PC-3 (cell line): ENCODE measurements at places on chromosomes 1 and 21.

DNA sequence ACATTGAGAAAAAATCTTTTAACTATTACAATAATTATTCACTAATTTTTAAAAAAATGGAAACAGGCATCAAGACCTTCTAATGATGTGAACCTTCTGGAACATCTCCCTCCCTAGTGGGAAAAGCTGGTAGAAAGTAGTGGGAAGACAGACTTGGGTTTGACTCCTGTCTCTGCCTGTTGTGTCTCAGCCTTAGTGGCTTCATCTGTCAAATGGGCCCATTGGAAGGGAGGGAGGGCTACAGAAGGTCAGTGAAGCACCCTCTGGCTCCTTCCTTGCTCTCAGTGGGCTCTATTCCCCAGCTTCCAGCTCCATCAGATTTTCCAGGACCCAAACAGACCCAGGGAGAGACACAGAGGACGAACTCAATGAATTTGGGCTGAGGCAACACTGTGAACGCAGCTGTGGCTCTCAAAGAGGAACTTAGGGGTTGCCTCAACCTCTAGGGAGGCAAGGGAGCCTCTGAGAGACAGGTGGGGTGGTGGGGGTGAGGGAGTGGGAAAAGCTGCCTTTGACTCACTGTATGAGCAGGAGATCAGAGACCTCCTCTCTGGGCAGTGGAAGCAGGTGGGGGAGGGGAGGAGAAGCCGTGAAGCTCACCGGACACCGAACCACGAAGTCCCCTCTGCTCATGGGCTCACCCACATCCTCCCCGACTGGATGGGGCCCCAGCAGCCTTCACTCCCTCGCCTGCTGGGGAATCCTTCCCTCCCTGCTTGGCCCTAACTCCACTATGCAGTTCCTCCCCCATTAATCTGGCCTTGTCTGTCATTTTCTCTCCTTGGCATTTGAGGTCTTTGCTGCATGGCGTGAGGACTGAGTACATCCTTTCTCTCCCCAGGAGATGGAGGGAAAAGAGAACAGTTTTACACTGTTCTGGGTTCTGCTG lies 4.5 kb downstream of the CNR2 start:
- no peak overlapping the region for H3K4me3 ChIP-seq
- no peaks in the 10 kb centered on the region for H3K36me3 ChIP-seq
- H3K27me3 ChIP-seq: no peaks in the 10 kb centered on the region

DNA sequence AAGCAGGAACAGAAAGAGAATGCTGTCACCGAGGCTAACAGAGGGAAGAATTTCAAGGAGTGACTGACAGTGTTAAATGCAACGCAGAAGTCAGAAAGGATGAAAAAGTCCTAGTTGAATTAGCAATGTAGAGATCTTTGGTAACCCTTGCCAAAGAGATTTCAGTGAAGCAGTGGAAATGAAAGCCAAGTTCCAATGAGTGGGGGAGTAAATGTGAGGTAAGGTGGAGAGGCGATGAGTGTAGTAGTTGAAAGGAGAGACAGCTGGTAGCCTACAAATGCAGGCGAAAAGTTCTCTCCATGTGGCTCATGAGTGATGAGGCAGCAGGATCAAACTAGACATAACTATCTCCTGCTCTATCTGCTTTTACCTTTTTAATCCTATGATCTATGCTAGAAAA lies 74.6 kb upstream of the IPO9 start:
- DNase-seq: no peak
- no peaks in the 10 kb centered on the region for H3K36me3 ChIP-seq
- H3K27me3 ChIP-seq: no peaks in the 10 kb centered on the region
- H3K4me1 ChIP-seq: peaks cover 16% of the 10 kb centered on the region
- no peak overlapping the region for H3K4me3 ChIP-seq
- H3K27ac ChIP-seq: no peak overlapping the region

- H3K4me3 ChIP-seq: no peak overlapping the region
- H3K27ac ChIP-seq: no peak overlapping the region
- no peaks in the 10 kb centered on the region for H3K27me3 ChIP-seq
These were observed 17.2 kb downstream of the JAK1 start for GRCh38 chr1:64948905-64949833.

DNA sequence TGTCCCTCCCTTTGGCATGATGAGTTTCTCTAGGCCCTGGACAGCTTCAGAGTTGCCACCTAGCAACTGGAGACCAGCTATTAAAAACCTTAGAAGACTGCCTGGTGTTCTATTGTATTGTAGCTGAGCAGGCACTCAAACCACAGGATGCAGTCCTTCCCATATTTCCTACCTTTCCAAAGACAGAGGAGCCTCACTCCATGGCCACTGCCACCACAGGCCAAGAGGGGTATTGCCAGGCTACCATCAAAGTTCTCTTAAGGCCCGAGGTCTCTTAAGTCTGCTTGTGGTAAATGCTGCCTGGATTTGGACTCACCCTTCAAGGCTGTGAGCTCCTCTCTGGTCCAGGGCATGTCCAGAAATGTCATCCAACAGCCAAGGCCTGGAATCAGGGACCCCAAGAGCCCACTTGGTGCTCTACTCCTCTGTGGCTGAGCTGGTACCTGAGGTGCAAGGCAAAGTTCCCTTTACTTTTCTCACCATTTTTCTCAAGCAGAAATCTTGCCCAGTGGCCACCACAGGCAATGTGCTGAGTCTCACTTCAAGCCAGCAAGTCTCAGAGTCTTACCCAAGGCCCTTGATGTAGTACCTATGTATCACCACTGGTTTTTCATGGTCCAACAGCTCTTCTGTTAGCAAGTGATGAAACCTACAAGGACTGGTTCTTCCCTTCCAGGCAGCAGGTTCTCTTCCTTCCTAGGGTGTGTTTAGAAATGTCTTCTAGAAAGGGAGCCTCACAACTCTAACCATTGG lies 269.4 kb downstream of the AMY1C start:
- H3K27me3 ChIP-seq: peaks cover 22% of the 10 kb centered on the region
- H3K27ac ChIP-seq: no peak overlapping the region
- DNase-seq: no peak
